ENCODE measurements at places on chromosomes 11 and 22.

DNA sequence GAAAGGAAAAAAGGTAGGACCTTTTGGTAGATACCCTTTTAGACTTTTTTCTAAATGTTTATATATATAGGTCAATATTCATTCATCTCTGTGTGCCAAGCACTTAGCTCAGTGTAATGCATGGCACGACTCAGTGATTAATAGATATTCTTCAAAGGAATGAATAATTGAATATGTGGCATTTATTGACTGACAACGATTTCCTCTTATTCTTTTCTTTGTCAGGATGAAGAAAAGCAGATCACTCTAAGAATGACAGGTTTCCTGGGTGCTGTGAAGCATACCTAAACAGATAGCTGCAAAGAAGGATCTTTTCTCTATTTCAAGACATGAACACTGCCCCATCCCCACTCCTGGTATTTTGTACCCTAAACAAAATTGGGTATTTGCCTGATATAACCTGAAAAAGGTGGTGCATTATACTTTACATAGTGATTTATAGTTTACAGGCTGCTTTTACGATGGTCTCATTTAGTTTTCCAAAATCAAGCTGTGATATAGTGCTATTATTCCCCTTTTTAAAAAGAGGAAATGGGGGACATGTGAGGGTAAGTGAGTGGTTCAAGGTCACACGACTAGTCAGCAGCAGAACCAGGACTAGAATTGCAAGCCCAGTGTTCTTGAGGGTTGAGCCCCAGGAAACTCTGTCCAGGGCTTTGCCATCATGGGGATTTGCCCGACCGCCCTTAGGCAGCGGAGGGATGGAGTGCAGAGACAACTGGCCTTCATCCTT is 32.9 kb upstream of the CLMP start:
- DNase-seq: no peak

GRCh38 chr11:83717537-83717936 is 431.4 kb upstream of the CCDC90B start:
- no peak for DNase-seq

DNA sequence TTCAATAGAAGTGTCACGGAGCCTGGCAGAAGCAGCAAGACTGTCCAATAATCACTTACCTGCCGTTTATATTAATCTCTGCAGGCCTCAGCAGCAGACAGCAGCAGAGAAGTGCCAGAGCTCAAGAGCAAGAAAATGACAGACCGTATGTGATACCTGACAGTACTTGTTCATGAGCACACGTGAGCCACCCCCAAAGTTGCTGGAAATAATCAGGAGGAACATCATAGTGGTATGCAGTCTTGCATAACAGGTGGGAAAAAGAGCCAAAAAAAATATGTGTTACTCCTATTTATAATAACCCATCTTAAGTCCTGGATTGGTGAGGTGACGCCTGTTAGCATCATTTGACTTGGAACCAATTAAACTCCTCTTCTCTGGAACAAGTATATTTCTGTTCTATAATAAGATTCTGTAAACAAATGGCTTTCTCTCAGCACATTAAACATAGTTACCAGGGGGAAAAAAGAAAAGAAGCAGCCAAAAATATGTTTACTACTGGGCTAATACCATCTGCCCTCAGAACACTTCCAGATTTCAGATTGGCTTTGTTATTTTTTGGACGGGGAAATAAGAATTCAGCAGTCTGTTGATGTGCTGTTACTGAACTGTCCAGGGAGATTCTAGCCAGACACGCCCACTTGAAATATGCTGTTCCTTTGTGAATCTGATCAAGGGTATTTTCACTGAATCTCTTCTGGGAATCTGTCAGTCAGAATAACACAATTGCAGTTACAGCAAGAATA is 7.9 kb upstream of the SLN start:
- no peak for DNase-seq

- no peak for DNase-seq
Measured at GRCh38 chr11:34425360-34425759, 13.4 kb upstream of the CAT start.

GRCh38 chr11:20926799-20927540 is 257.6 kb downstream of the NELL1 start:
- DNase-seq: no peak

GRCh38 chr11:115527534-115528125 is 23.4 kb upstream of the CADM1 start:
- DNase-seq: no peak

- no peak for DNase-seq
Measured at GRCh38 chr22:36730176-36730858, 26.8 kb upstream of the CACNG2 start.

GRCh38 chr11:66069715-66070603 is at the start of gene PACS1:
Gene PACS1 (plus strand): TSS chr11:66070272. CDS start chr11:66070487, 215 bp downstream.
- peak; percentile 57 for DNase-seq

GRCh38 chr22:44645531-44645930 is 56.5 kb upstream of the PRR5 start:
- DNase-seq: no peak
